ENCODE measurements at places on chromosomes 11 and 22.

GRCh38 chr11:78039919-78040671, 17.0 kb upstream of the KCTD14 start:
- no peak for DNase-seq

DNA sequence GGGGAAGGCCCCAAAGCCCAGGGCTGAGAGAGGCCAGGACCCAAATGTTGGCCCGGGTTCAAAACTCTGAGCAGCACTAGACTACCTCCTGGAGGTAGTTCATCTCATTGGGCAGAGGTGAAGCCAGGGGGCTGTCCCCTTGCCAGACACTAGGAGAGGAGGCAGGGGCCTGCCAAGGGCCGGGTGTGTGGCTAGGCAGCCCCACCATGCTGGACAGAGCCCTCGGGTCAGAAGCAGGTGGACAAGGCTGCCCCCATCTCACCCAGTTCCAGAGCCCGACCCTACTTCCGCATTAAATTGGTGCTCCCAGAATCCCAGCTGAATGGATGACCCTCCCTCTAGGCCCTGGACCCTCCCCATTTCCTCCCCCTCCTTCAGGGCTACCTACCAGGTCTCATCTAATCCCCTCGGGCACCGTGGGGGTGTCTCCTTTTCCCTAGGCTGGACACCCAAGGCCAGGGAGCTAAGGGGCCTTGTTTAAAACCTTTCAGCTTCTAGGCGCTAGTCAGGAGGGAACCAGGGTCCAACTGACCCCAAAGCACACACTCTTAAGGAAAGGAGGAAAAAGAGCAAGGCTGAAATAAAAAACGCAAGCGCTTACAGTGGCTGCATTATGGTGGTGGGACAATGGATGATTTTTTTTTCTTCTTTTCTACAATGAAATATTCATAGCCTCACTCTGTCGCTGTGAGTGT, 72.1 kb upstream of the TCF20 start:
- no peak for DNase-seq

- DNase-seq, result no peak
Measured at GRCh38 chr22:47337161-47337621, 574.7 kb downstream of the TBC1D22A start.

DNA sequence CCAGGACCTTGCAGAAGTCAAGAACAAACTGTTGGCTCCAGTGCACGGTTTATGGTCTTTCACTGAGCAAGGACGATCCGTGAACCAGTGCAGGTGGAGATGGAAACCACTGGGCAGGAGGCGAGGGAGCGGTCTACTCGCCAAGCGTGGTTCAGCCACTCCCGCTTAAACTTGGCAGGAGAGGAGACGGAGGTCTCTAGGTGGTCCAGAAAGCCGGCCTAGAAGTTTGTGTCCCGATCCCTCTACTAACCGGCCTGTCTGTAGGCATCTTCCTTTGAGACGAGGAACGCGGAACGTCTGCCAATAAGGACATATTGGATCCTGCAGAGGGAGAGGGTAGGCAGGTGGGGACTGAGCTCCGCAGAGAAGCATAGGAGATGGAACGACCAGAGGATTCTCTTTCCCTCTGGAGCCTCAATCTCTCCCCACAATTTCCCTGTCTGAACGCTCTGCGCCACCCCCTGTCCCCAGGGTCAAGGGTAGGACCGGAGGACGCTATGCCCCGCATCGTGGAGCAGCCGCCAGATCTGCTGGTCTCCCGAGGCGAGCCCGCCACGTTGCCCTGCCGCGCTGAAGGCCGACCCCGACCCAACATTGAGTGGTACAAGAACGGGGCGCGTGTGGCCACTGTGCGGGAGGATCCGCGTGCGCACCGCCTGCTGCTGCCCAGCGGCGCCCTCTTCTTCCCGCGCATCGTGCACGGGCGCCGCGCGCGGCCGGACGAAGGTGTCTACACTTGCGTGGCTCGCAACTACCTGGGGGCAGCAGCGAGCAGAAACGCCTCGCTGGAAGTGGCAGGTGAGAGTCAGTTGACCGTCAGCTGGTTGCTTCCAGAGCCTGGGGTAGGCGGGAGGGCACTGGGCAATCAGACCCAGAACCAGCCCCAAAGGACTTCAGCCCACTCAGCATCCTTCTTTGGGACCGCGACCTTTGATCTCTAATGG, 3.4 kb downstream of the ROBO3 start:
- no peak for DNase-seq

DNA sequence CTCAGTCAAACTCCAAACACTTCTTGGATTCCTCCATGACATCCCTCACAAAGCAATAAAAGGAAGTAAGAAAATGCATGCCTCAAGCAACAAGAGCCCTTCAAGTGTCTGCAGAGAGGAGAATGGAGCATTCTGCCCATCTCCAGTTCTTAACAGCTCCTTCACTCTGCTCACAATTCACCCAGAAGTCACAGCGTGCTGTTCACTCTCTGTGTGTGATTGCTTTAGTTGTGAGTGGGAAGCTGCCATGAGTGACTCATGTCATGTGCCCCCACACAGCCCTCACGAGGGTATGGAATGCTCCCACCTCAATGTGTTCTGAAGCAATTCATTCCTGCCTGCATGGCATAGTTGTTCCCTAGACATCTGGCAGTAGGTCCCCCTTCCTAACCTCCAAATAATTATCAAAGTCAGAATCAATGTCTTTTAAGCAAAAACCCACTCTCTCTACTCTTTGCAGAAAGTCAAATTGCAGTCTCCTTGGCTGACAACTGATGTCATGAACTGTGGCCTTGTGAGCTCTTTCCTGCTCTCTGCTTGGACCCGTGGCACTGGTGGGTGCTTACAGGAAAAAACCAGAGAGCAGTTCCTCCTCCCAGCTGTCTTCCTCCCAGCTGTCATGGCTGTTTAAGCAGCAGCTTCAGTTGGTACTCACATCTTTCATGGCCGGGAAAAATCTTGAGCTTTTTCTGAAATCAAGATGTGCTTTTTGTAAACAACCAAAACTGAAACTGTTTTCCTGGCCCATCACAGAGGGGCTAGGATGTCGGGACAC, 112.1 kb upstream of the SPON1 start:
- no peak for DNase-seq

DNA sequence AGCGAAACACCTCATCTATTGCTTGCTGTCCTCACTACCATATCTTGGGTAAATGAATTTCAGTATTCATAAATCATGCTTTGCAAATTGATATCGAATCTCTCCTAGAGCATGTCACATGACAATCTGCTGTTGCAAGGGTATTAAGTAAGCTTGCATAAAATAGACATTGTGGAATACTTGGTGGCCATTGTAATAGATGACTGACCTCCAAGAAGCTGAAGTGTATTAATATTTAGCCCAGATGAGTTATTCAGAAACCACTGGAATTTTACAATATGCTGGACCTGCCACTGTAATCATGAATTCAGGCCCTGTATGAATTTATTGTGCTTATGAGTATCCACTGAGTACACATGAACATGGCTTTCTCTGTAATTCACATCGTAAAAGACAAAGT, 289.7 kb upstream of the ARHGAP42 start:
- DNase-seq, result no peak

GRCh38 chr11:12540075-12540680, 134.0 kb upstream of the TEAD1 start:
- no peak for DNase-seq

DNA sequence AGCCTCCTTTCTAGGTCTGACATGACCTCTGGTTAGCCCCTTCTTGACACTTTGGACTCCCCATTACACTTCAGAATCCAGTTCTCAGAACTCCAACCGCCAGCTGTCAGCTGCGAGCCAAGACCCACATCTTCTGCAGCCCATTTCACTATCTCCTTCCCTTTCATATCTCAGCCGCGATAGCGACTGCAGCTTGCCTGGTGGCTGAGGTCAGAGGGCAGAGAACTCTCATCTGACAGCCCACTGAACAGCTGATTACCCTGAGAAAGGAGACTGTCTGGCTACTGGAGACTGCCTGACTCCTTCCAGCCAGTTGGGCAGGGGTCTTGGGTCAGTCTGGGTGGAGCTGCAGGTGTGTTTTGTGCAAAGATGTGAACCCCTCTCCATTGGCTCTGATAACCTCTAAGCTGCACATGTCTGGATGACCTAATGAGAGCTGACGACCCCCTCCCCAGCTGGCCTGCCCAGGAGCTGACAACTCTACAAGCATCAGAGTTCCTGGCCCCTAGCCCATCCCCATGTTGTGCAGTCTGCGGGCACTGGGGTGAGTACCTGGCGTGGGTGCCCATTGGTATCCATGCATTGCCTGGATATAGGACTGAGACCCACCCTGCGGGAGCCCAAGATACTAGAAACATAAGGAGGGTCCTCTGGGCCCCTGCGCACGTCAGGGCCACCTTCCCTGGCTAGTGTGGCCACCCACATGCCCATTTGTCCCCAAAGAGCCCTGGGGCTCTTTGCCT, 1.1 kb downstream of the CHRM1 start:
- no peak for DNase-seq

DNA sequence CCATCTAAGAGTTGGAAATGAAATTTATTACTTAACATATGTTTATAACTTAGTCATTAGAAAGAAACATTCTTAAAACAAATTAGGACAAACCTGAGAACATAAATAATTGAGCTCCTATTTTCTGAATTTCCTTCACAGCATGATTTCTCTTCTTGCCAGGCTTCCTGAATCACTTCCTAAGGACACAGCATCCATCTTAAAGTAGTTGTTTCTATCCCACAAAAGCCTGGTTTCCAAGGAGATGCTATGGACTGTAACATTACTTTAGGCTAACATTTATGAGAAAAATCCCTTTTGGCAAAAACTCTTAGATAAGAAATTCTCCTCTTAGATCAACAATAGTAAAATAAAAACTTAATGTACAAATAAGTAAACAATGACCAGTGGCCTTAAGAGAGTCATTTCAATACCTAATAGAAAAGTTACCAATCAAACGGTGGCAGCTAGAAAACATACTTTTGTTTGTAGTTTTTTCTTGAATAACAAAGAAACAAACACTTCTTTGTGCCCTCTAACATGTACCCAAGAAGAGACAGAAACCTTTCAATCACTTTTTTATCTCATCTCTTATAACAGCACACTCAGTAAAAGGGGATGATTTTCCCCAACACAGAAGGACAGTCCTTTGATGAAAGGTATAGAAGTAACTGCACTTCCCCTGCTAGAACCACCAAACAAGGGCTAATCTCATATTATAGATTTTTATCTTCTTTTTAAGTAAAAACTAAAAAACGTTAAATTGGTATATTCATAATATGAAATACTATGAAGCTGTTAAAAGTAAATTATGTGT, 74.5 kb downstream of the TTC28 start:
- DNase-seq, result no peak

DNA sequence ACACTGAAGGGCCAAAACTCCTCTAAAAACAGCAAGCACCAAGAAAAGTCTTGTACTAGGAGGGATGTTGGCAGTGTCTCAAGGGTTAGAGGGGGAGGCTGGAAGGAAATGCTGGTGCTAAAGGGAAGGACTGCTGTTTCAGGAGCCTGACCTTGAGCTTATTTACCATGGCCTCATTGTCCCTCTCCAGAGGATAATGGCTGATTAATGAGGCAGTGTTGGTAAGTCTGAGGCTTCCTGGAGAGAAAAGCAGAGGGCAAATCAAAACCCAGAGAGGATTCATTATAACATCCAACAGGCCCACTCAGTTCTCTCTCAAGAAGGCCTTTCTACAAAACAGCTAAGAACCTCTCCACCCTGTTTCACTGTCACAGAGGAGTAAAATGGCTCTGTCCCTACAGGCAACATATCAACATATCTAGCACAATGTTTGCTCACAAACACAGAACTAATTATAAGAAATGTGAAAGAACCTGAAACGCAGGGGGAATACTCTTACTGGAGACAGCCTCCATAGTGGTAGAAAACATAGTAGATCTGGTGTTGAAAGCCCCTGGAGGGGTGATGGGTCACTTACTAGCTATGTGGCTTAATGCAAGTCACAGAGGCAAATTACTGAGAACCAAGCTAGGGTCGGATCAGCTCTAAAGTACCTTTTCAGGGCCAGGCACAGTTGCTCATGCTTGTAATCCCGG, 31.4 kb downstream of the NUMA1 start:
- no peak for DNase-seq

Data from memory B cell (primary cell).